ENCODE measurements at places on chromosomes 1 and 21. TPM values are rescaled to one million over a fixed set of nuclear protein-coding genes. Genes with fewer than 3 reads are reported as not detected.

- no peak for DNase-seq
- no peak overlapping the region for H3K4me3 ChIP-seq
- no peaks in the 10 kb centered on the region for H3K27me3 ChIP-seq
- peaks cover 87% of the 10 kb centered on the region for H3K36me3 ChIP-seq
- peaks cover 75% of the 10 kb centered on the region for H3K4me1 ChIP-seq
Observed at GRCh38 chr1:54859700-54860391, 27.1 kb downstream of the DHCR24 start.

DNA sequence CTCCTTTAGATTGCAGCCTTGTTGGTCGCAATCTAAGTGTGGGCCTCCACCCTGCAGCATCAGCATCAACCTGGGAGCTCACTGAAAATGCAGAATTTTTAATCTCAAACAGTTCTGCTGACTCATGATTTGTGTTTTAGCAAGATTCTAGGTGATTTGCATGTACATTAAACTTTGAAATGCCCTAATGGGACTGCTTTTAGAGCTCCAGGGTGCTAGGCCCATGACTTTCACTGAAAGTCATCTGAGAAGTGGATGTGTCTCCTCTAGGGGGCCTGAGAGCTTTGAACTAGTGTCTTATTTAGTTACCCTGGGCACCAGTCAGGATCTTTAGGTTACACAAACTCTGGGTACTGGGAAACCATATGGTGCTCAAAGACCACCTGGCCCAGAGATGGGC is 9.0 kb downstream of the TRIM67 start:
- peaks cover 26% of the 10 kb centered on the region for H3K27me3 ChIP-seq
- no peak for DNase-seq
- peaks cover 10% of the 10 kb centered on the region for H3K4me1 ChIP-seq
- no peak overlapping the region for H3K4me3 ChIP-seq

DNA sequence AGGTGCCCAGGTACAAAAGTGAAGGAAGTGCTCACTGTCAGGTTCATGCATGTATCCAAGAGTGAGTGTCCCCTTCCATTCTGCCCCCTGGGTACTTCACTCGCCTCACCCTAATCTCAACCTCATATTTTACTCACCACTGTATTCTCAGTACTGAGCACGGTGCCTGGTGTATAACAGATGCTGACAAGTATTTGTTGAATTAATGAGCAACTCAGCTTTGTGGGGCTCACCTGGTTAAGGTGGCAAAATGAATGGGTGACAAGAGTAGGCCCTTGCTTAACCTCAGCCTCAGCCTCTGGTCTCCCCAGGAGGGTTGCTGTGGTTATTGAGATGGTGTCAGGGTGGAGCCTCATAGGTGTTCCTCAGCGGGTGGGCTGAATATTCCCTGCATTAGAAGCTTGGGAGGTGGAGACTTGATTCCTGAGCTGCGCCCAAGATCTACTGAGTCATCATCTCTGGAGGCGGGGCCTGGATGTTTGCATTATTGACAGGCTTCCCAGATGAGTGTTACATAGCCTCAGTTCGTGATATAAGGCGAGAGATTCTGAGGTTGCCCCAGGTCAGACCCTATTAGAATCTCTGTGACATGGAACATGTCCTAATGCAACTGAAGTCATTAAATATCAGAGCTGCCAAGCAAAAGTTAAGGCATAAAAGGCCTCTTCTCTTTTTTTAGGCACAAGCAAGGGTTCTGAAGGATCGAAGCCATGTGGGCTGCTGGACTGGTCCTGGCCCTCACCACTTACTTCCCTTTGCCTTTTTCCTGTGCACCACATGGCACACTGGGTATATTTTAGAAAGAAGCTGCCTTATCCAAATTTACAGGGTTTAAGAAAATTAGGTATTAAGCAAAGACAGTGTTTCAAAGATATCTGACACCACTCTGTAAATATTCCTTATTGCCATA is 39.2 kb downstream of the SYT6 start:
- H3K27me3 ChIP-seq: peaks cover 61% of the 10 kb centered on the region
- DNase-seq: peak; percentile 45
- H3K4me3 ChIP-seq: no peak overlapping the region
- peaks cover 8% of the 10 kb centered on the region for H3K4me1 ChIP-seq

- no peaks in the 10 kb centered on the region for H3K27me3 ChIP-seq
- DNase-seq: no peak
- H3K4me1 ChIP-seq: peaks cover 5% of the 10 kb centered on the region
- H3K36me3 ChIP-seq: no peaks in the 10 kb centered on the region
- no peak overlapping the region for H3K27ac ChIP-seq
Observed at GRCh38 chr1:71948561-71948960, 333.8 kb downstream of the NEGR1 start.

DNA sequence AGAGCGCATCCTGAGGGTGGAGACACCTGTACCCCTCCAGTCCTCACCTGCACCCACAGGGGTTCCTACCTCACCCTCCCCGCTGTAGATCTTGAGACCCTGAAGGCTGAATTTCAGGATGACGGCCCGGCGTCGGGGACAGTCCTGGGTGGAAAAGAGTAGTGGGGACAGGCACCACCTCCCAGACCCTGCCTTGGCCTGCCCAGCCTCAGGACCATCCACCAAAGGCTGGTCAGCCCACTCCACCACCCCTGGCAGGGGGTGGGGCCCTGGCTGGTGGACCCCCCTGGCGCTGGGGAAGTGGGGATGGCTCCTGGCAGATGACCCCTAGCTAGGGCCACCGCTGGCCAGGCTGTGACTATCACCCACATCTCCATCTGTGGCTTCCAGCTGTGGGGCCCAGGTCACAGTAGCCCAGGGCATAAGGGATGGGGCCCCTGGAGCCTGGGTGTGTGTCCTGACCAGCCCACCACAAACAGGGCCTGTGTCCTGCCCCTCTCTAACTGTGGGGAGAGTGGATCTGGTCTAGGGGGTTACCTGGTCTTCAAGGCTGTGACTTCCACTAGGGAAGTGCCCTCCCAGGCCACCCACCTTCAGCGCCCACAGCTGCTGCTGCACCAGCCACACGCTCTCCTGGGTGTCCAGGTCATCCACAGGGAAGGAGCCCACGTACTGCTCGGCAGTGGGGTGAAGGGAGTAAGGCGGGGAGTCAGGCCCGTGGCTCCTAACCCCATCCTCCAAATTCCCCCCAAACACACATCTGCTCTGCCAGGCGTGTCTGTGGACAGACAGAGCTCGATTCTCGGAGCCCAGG is 5.4 kb downstream of the SH2D5 start:
- peaks cover 6% of the 10 kb centered on the region for H3K4me1 ChIP-seq
- peaks cover 27% of the 10 kb centered on the region for H3K27me3 ChIP-seq
- peaks cover 9% of the 10 kb centered on the region for H3K36me3 ChIP-seq
- no peak overlapping the region for H3K27ac ChIP-seq

- H3K27me3 ChIP-seq: no peaks in the 10 kb centered on the region
- peak; percentile 64 for DNase-seq
- peaks cover 7% of the 10 kb centered on the region for H3K36me3 ChIP-seq
- H3K4me1 ChIP-seq: peaks cover 20% of the 10 kb centered on the region
Observed at GRCh38 chr1:244599937-244600350, 53.0 kb upstream of the DESI2 start.

DNA sequence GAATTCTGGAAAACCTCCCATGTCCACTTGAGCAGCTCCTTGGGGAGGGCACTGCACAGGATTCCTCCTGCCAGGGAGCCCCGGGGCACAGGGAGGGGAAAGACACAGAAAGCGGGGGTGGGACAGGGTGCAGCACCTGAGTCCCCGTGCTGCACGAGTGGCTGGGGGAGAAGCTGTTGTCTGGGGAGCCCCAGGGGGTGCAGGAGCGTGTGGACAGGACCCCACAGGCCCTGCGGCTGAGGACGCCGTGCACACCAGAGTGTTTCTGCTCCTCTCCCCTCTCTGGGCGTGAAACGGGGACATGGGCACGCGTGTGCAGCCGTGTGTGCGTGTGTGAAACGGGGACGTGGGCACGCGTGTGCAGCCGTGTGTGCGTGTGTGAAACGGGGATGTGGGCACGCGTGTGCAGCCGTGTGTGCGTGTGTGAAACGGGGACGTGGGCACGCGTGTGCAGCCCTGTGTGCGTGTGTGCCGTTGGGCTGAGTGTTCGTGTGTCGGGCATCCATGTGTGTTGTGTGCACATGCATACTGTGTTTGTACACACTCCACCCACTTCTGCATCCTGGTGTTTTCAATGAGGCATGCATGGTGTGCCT is 21.9 kb downstream of the FAAP20 start:
- no peak for DNase-seq
- H3K4me3 ChIP-seq: no peak overlapping the region
- H3K4me1 ChIP-seq: no peaks in the 10 kb centered on the region
- no peaks in the 10 kb centered on the region for H3K27me3 ChIP-seq
- H3K27ac ChIP-seq: no peak overlapping the region
- peaks cover 24% of the 10 kb centered on the region for H3K36me3 ChIP-seq

DNA sequence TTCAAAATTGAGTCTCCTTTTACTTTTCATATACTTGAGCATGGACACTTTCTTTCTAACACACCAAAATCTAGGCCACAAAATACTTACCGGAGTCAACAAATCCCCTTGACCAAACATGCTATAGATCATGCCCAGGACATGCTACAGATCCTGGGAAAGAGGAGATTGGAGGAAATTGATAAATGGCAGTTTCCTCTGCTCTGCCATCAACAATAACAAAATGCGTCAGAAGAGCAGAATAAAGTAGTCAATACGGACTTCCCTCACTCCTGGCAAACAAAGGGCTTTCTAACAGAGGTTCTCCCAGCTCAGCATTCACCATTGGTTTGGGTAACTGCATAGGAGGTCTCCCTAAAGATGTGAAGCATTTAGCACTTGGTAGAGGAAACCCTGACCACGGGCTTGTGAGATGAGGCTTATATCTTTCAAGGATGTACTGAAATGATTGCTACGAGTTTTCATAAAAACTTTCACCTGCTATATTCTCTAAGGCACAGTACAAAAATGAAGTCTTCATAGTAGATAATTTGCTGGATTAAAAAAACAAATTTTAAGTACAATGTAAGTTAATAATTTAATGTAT is 283.8 kb upstream of the RUNX1 start:
- no peak for DNase-seq
- H3K27me3 ChIP-seq: no peaks in the 10 kb centered on the region

GRCh38 chr1:47432071-47433036 is 5.5 kb upstream of the FOXD2 start:
- DNase-seq: no peak
- peaks cover 11% of the 10 kb centered on the region for H3K36me3 ChIP-seq
- H3K4me1 ChIP-seq: peaks cover 29% of the 10 kb centered on the region
- H3K27me3 ChIP-seq: no peaks in the 10 kb centered on the region

The PTPRC gene
- total RNA-seq: not detected

The CRYBG2 gene
- 17.6 TPM for total RNA-seq

The NPHS2 gene
- total RNA-seq: not detected

The RIPK4 gene
- total RNA-seq: 30.3 TPM

The GPR61 gene
- not detected for total RNA-seq

Data from Calu3 (cell line).